ENCODE measurements at places on chromosomes 7 and 10.
A peak's percentile ranks its signal among the peaks of the same experiment; 100 is the strongest.

- no peak for DNase-seq
Measured at GRCh38 chr7:144834641-144835144, 1.2 kb downstream of the TPK1 start.

GRCh38 chr7:142452791-142453190 lies 194.9 kb upstream of the PRSS58 start:
- no peak for DNase-seq

DNA sequence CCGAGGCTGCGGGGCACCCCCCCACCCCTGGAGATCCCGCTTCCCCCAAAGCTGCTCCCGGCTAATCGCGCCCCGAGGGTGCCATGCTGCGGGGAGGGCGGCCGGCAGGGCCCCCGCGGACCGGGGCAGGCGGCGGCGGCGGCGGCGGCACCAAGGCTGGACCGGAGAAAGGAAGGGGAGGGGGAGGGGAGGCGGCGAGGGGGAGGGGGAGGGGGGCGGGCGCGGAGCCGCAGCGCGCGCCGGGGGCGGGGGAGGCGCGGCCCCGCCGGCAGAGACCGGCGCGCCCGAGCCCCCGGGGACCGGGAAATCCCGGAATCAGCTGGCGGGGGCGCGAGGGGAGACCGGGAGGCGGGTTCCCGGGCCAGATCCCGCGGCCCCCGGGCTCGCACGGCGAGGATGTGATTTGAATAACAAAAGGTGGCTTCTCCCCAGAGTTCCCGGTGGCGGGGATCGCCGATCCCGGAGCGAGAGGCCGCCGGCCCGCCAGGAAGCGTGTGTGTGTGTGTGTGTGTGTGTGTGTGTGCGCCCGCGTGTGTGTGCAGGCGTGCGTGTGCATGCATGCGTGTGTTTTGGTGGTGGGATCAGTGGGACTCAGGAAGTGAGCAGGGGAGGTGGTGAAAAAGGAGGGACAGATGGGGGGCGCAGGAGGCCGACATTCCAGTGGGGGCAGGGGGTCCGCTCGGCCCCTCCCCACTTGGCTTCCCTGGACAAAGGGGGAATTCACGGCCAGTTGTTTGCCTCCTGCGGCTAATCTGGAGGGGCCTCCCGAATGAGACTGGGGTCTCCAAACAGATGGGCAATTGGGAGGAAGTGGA lies 99.5 kb downstream of the HIP1 start:
- DNase-seq: no peak

- no peak for DNase-seq
Measured at GRCh38 chr10:113493195-113493594, 59.7 kb upstream of the HABP2 start.

- DNase-seq: no peak
Measured at GRCh38 chr10:110498982-110499795, 1.5 kb downstream of the DUSP5 start.

DNA sequence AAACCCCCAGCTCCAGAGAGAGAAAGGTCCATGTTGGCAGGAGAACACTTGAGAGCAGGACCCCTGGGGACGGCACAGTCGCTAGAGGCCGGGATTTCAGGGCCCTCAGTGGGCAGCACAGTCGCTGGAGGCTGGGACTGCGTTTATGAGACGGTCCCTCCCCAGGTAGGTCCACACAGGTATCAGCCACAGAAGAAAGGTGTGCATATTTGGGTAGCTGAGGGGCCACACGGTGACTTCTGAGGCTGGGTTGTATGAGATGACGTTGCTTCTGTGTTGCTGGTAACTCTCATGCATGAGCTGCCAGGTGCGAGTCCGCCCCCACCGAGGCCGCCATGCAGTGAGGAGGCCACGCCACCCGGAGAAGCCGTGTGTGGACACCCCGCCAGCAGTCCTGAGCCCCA lies 56.9 kb upstream of the PPP2R2D start:
- peak; percentile 64 for DNase-seq

DNA sequence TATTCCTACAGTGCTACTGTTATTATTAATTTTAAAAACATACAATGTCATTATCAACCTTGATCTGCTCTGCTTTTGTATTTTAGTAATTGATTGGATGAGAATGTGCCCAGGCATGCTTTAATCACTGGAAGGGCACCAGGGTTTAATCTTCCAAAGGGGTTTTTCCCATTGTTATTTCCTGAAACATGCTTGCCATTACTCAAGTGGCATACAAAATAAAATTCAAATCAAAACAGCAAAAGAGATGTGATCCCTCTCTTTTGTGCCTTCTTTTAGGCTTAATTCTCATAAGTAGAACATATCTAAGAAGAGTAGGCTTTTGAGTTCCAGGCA lies 963.3 kb downstream of the LRMDA start:
- no peak for DNase-seq

Data from suprapubic skin (tissue), 4 donors.